Progenitor cell of endocrine pancreas (in vitro differentiated cells): ENCODE measurements at places on chromosomes 3 and 15. TPM values are rescaled to one million over a fixed set of nuclear protein-coding genes. Genes with fewer than 3 reads are reported as not detected.

DNA sequence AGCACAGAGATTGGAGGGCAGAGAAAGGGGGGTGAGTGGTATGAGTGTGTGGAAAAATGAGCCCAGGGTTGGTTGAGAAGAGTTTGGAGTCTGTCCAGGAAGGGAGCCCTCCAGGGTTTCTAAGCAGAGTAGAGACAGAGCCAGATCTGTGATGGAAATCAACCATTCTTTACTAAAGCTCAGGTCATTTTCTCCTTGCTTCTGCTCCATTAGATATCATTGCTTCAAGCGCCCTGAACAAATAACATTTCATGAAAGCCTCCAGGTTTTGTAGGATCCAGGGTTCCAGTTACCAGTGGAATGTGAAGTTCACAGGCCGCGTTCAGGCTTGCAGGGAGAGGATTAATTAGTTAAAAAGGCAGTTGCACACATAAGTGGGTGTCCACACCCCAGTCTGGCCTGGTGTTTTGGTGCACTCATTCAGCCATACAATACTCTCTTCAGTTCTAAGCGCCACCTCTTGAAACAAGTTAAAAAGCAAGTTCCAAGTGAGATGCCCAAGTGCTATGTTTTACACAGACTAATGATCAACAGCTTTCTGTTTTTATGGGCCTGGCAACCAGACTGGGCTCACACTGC lies 16.4 kb upstream of the BOC start:
- no peak for DNase-seq

DNA sequence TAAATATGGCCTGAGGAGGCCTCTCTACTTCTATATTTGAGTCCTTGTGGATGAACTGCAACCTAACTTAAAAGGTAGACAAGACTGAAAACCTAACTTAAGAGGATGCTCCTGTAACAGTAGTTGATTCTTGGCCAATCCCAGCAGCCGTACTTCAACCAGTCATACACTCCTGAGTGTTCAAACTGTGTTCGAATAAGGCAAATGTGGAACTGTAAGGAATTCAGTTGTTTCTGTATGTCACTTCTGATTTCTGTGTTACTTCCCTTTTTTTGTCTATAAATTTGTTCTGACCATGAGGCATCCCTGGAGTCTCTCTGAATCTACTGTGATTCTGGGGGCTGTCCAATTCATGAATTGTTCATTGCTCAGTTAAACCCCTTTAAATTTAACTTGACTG lies 20.5 kb downstream of the GALK2 start:
- DNase-seq: no peak

GRCh38 chr3:14441240-14441919 lies 39.0 kb downstream of the SLC6A6 start:
- DNase-seq: no peak

DNA sequence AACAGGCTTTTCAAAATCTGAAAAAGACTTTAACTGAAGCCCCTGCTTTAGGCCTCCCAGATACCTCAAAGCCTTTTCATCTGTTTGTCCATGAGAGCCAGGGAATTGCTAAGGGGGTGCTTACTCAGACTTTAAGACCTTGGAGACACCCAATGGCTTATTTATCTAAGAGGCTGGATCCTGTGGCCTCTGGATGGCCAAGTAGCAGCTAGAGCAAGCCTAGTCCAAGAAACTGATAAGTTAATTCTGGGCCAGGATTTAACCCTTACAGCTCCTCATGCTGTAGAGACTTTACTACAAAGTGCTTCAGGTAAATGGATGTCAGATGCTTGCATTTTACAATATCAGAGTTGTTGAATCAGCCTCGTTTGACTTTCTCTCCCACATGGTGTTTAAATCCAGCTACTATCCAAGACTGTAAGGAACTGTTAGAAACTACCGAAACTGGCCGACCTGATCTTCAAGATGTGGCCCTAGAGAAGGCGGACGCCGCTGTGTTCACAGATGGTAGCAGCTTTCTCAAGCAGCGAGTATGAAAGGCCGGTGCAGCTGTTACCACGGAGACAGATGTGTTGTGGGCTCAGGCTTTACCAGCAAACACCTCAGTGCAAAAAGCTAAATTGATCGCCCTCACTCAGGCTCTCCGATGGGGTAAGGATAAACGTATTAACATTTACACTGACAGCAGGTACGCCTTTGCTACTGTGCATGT lies 3.3 kb downstream of the DET1 start:
- no peak for DNase-seq

DNA sequence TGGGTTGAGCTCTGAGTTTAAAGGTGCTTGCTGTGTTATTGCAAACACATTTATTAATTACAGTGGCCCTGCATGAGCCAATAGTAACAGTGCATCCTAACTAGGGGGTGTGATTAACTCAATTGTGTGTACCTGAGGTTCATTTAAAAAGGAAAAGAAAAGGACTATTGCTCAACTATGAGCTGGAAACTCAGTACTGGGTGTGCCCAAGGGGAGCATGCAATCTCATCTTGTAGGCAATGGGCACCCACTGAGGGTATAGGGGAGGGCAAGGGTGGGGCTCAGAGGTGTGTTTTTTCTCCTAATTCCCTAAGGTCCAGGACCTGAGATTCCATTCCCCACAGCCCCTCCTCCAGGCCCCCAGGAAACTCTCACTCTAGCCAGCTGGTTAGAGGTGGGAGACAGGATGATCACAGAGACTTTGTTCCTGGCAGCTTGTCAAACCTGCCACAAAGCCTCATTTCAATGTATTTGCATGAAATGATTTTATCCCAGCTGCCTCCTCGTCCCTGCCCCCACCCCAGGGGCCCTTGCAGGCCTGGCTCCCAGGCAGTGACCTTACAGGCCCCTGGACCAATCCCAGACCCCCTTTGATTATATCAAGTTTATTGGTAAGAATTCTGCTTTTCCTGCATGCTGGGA lies 220.7 kb downstream of the TBC1D2B start:
- no peak for DNase-seq

GRCh38 chr15:94524565-94524964 lies 293.2 kb downstream of the MCTP2 start:
- no peak for DNase-seq

DNA sequence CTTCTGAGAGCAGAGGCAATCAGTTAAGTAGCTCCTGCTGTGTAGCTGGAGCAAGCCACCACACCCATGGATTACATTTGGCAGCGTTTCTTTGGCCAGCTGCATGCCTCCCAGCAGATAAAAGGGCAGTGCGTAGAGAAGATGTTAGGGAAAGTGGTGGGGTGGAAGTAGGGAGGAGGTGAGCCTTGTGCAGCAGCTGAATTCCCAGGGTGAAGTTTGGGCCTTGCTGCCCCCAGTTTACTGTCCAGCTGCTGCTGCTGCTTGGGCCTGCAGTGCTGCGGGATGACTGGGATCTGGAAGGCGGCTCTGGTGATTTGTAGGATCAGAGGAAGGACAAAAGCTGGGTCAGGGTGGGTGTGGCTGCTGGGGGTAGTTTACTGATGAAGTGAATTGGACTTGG lies 318.7 kb upstream of the C2CD4B start:
- no peak for DNase-seq

- no peak for DNase-seq
These were observed 368.7 kb upstream of the UMPS start for GRCh38 chr3:124361566-124361965.

DNA sequence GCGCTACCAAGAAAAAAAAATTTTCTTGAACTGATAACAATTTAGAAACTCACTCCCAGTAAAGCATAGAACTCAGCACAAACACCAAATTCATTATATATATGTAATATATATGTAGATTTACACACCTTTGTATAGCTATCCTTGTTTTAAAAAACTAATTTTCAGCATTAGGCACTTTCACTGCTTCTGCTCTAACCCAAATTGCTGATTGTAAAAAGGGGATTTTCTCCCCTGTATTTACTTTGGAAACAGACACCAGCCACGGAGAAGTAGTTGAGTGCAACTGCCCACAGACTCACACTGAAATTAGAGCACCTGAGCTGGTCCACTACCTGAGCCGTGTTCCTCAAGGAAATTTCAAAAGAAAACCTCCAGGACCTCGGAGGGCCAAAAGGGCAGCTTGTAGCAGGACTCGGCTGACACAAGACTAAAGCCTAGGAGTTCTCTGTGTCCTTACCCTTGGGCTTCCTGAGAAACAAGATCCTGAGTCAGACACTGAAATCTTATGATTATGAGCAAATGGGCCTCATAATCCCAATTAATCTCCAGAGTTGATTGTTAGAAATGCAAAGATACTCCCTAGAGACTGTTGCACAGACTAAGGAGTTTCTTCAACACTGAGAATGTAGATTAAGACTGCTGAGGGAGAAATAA lies 106.0 kb downstream of the TNIK start:
- no peak for DNase-seq

DNA sequence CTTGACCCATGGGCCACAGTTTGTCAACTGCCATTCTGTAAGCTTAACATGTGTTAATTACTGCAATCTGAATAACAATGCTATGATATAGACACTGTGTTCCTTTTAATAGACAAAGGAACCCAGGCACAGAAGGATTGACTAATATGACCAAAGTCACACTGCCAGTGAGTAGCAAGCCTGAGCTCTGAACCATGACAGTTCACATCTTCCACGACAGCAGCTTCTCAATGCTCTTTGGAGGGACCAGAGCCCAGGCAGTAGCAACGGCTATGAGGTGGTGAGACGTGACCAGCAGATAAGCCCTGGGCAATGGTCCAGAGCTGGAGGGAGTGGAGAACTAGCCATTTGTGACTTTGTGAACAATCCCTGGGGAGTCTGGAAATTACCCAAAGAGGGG lies 19.4 kb downstream of the CA12 start:
- no peak for DNase-seq

GRCh38 chr3:113242096-113242581 lies 30.8 kb downstream of the BOC start:
- DNase-seq: no peak

DNA sequence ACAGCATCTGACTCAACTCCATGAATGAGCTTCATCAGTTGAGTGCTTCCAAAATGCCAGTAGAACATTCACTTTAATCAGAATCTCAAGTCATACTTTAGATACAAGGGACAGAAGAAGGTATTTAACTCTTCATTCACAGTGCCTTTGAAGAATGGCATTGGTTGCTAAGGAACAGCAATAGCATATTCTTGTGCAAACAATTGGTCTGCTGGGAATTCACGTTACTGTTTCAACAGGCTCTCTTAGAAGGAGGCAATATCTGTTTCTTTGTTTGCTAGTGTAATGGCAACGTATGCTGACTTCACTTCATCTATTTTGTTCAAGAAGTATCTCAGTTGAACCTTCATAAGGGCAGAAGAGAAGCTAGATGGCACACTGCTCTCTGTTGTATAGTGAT lies 113.9 kb downstream of the TMEM108 start:
- DNase-seq: no peak

DNA sequence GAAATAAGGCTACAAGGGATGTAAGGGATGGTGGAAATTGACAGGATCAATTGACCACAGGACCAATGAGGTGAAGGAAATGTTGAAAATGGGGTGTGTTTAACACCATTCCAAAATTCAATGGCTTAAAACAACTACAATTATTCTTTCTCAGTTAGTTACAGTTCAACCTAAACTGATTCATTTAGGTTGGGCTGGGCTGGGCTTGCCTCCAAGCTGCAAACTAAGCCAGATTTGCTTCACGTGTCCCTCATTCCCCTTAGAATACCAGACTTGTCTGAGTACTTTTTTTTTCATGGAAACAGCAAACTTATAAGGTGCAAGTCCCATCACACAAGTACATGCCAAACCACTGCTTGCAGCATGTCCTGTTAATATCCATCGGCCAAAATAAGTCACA lies 280.1 kb downstream of the NEK10 start:
- no peak for DNase-seq

- DNase-seq: no peak
These were observed 5.0 kb downstream of the RPLP1 start for GRCh38 chr15:69457304-69458280.

DNA sequence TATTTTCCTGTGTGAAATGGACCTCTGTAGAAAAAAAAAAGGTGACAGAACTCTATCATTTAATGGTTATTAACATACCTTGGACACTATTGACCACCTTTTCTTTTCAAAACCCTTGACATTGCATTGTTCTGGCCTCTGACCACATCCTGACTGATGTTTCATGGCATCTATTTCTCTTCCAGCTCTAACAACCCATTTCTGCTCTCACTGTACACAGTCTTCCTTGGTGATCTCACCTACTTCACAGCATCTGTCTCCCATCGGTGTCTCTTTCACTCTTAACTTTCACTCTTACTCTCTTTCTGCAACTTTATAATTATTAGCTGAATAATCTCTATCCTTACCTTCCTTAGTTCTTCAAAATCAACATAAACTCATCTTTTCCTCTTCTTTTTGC lies 217.4 kb upstream of the CD96 start:
- DNase-seq: no peak

GRCh38 chr15:84793431-84794161 lies 23.6 kb upstream of the ALPK3 start:
- DNase-seq: no peak

DNA sequence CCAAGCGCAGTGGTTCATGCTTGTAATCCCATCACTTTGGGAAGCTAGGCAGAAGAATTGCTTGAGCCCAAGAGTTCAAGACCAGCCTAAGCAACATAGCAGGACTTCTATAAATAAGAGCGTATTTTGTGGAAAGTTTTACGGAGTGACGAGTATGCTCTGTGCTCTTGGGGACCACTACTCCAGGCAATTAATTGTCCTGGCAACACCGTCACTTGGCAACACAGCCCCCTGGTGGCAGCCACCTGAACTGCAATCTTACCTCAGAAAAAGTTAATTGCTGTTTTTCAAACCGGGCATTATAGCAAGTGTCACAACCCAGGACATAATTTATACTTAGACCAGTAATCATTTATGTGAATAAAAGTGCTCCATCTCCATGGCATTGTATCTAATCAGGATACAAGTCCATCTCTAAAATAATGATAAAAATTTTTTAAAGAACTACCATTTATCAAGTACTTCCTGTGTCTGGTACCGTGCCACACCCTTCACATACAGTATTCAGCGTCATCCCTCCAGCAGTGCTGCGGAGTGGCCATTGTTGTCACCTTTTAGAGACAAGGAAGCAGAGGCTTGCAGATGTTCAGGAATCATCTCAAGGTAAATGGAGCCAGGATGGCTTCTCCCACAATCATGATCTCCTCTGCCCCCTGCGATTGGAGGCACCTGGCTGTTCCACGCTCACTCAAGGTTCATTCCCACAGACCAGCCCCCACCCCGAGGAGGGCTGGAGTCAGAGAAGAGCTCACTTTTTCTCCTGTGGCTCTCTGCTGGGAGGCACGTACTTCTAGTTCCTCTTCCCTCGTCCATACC lies 34.5 kb downstream of the PLA2G4D start:
- DNase-seq: peak; percentile 59

Gene STIMATE
- 17.4 and 18.4 TPM in 2 replicates for total RNA-seq

Gene GOLGA8S
- total RNA-seq: 0.81 and 0.84 TPM in 2 replicates

Gene CCDC13
- 2.3 and 2.5 TPM in 2 replicates for total RNA-seq

Gene CYP19A1
- not detected in 2 replicates for total RNA-seq

Gene CALML4
- 9.7 and 11.9 TPM in 2 replicates for total RNA-seq

Gene TIGIT
- not detected in 2 replicates for total RNA-seq

Gene COL6A6
- 0.12 and 0.13 TPM in 2 replicates for total RNA-seq

Gene SMCO1
- not detected in 2 replicates for total RNA-seq

Gene C3orf70
- 5.8 and 5.9 TPM in 2 replicates for total RNA-seq

Gene ARHGAP31
- 0.84 and 1.4 TPM in 2 replicates for total RNA-seq

Gene GTPBP8
- 17.2 and 25.2 TPM in 2 replicates for total RNA-seq

Gene NGRN
- 110 and 121 TPM in 2 replicates for total RNA-seq
